Hematopoietic multipotent progenitor cell treated with erythropoietin and hydrocortisone succinate and interleukin-3 and kit ligand, for 17 days (in vitro differentiated cells): ENCODE measurements at places on chromosomes 1 and 21.

- no peak for DNase-seq
Measured at GRCh38 chr1:4262665-4263064, 362.6 kb upstream of the C1orf174 start.

DNA sequence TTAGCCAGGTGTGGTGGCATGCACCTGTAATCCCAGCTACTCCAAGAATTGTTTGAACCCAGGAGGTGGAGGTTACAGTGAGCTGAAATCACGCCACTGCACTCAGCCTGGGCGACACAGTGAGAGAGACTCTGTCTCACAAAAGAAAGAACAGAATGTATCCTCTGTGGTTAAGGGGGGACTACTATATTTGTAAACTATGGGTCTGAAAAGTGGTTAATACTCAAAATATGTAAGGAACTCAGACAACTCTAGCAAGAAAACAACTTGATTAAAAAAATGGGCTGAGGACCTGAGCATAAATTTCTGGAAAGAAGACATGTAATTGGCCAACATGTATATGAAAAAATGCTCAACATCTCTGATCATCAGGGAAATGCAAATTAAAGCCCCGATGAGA, 11.2 kb downstream of the FNBP1L start:
- no peak for DNase-seq

DNA sequence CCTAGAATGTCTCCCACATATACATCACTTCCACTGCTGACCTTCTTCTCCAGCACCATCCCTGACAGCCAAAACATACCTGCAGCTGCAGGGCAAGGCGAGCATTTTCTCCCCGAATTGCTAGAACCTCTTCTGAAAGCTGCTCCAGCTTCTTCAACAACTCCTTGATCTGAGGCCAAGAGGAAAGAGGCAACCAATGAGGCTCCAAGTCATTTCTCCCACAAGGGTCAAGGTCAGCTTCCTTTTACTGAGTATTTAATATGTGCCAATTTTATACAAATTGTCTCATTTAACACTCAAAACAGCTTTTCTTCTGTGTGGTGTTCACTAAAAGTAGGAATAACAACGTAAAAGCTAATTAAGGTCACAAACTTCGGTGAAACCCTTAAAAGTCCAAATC, 9.4 kb upstream of the PIAS3 start:
- DNase-seq = no peak

DNA sequence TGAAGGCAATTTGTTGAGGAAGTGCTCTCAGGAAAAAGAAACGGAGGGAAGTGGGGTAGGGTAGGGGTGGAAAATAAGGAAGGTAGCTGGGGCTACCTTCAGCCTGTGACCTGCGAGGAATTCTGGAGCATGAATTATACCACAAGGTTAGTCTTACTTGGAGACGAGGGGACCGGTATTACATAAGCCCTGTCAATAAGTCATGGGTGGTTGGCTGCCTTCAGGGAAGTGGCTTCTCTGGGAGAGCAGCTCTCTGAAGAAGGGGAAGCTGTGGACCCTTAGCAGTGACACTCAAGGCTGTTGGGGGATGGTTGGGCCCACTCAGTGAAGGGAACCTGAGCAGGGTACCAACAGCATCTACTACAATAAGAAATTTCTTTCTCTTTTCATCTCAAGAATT, 111.3 kb downstream of the TNFSF18 start:
- DNase-seq = no peak

DNA sequence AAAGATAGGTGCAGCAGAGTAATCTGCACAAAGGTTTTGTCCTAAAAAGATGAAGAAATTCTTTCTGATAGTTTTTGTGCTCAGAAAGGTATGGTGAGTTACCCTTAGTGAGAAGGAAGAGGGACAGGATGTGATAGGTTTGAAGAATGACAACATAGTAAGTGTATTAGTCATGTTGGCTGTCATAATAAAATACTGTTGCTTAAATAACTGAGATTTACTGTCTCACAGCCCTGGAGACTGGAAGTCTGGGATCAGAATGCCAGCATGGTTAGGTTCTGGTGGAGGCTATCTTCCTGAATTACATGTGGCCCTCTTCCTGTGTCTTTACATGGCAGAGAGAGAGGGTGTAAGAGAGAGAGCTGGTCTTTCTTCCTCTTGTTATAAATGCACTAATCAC, 965.2 kb downstream of the TTLL7 start:
- DNase-seq = no peak
